Midbrain (tissue), 1 donor: ENCODE measurements at places on chromosomes 16 and 17.
A peak's percentile ranks its signal among the peaks of the same experiment; 100 is the strongest.

- no peak for DNase-seq
These were observed 21.1 kb downstream of the STH start for GRCh38 chr17:46020023-46020761.

- DNase-seq, result no peak
These were observed 985 bp downstream of the SGSM2 start for GRCh38 chr17:2338315-2338657.

GRCh38 chr17:63265526-63265925 lies 180.6 kb downstream of the CYB561 start:
- no peak for DNase-seq

- DNase-seq, result peak; percentile 38
These were observed at the start of gene PIGQ for GRCh38 chr16:569445-570254. Gene PIGQ (plus strand): TSS chr16:569968. CDS start chr16:574075, 4,107 bp downstream.

- DNase-seq, result no peak
These were observed 24.8 kb upstream of the SLC25A19 start for GRCh38 chr17:75313941-75314551.

GRCh38 chr17:75341784-75342486 lies 52.7 kb upstream of the SLC25A19 start:
- no peak for DNase-seq
